ENCODE measurements at places on chromosomes 13 and 19.
A peak's percentile ranks its signal among the peaks of the same experiment; 100 is the strongest.

DNA sequence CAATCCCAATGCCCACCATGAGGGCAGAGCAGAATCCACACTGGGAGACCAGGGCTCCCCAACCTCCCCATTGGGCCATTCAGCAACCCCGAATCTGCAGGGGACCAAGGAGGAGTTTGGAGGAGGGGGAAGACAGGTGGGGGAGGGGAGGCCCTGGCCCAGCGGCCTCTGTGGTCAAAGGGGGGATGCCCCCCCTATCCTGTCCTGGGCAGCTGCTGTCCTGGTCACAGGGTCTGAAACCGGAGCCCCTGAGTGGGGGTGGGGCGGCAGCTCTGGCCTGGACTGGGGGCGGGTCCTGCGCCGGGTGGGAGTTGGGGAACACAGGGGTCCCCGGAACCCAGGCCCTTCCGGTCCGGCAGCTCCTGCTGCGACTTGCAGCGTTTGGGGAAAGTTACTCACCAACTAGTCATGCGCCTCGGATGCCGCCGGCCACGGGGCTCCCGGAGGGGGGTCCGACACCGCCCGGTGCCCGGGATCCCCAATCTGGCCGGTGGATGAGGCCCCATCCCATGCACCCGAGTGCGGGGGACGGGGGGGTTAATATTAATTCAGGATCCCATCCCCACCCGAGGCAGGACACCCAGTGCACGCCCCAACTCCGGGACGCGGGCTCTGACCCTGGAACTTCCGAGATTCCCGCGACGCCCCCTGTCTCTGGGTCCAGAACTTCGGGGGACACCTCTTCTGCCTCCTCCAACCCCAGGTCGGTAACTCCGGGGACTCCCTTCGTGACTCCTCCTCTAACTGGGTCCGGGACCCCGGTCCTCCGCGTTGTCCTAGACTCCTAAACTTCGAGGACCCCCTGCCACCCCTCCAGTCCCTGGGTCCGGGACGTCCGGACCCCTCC is 872 bp downstream of the HOMER3 start:
- no peak for DNase-seq

GRCh38 chr19:18919086-18919899 is at the start of the genes COPE and DDX49:
COPE (minus strand) TSS chr19:18919387; CDS start chr19:18919348, 39 bp downstream.
DDX49 (plus strand) TSS chr19:18919715; CDS start chr19:18919742, 27 bp downstream.
- DNase-seq, result peak; percentile 99

DNA sequence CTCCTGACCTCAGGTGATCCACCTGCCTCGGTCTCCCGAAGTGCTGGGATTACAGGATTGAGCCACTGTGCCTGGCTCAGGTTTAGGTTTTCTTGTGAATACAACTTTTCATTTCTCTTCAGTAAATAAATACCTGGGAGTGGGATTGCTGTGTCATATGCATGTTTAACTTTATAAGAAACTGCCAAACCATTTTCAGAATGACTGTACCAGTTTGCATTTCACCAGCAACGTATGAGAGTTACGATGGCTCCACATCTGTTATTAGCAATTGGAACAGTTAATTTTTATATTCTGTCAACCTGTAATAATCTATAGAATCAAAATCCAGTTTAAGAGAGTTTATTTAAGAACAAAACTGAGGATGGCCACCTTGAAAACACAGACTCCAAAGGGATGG is 52.2 kb downstream of the TEX26 start:
- DNase-seq, result no peak

DNA sequence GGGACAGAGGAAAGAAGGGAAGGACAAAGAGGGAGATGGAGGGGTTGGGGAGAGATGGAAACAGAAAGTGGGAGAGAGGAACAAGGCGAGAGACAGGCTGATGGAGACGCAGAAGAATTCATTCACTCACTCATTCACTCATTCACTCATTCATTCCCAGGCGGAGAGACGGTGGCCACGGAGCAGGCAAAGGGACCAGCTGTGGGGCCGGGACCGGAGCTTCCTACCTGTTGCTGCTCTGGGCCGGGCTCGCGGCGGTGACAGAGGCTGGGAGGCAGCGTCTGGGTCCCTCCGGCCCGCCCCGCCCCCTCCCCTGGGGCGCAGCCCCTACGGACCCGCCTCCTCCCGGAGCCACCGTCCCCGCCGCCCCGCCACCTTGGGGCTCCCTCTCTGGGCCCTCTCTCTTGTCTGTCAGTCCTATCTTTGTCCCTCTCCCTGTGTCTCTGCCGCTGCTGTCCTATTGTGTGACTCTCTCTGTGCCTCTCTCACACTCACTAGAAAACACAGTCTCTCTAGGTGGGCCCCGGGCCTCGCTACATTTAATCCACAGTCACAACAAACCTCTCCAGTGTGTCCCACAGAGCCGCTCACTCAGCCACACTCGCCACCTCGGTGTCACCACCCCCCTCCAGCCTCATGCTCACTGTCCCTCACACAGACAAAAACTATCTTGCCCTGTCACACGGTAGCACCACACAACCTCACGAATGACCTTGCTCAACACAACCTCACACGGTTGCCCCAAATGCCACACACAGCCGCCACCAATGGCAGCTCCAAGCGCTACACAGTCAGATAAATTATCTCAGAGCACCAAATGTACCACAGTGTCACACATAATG is at the start of gene GNG8:
Gene GNG8 (minus strand): TSS at position 283 of the 842 bp plus-strand sequence. CDS start 1,520 bp downstream, outside the sequence.
- DNase-seq, result peak; percentile 49

GRCh38 chr13:44899967-44900366 is 89.3 kb downstream of the NUFIP1 start:
- DNase-seq, result no peak
